KG1 (cell line): ENCODE measurements at places on chromosomes 13 and 19.
A peak's percentile ranks its signal among the peaks of the same experiment; 100 is the strongest.

- DNase-seq = peak; percentile 69
These were observed 1.7 kb downstream of the DMWD start for GRCh38 chr19:45790942-45791341.

GRCh38 chr13:88339271-88339741, 668.1 kb downstream of the SLITRK5 start:
- no peak for DNase-seq

GRCh38 chr13:62305756-62306155, 890.1 kb upstream of the PCDH20 start:
- no peak for DNase-seq

- no peak for DNase-seq
These were observed 179.7 kb downstream of the SPRY2 start for GRCh38 chr13:80161219-80161618.
